ENCODE measurements at places on chromosomes 7 and 10.
A peak's percentile ranks its signal among the peaks of the same experiment; 100 is the strongest.

DNA sequence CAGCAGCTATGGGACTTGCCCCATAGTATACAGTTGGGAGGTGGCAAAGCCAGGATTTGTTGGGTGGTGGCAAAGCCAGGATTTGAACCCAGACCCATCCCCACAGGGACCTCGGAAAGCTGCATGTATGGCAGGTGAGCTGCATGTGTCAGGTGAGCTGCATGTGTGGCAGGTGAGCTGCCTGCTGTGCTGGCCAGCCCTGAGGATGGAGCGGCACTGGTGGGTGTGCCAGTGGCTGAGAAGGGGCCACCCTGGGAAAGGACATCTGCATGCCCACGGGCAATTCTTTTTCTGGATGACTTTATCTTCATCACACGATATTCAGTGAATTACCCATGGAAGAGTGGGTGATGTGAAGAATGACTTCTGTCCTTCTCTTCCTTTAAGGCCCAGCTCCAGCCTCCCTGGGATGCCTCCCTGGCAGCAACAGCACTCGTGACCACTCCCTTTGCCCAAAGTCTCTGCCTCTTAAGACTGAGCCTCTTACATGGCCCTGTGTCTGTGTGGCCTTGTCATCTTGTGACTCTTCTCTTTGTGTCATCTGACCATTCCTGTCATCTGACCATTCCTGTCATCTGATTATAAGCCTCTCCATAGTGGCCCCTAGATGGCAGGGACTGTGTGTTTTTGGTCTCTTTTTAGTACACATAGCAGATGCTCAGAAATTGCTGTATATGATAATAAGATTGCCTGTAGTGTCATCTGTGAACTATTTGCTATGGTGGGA lies 25.0 kb downstream of the CLEC2L start:
- DNase-seq: no peak

GRCh38 chr7:37046531-37047079 lies 322.3 kb upstream of the AOAH start:
- no peak for DNase-seq

GRCh38 chr7:46156086-46156485 lies 235.0 kb upstream of the IGFBP3 start:
- no peak for DNase-seq

DNA sequence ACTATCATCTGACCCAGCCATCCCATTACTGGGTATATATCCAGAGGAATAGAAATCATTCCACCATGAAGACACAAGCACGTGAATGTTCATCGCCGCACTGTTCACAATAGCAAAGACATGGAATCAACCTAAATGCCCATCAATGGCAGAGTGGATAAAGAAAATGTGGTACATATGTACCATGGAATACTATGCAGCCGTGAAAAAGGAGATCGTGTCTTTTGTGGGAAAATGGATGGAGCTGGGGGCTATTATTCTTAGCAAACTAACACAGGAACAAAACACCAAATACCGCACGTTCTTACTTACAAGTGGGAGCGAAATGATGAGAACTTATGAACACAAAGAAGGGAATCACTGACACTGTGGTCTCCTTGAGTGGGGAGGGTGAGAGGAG lies 9.8 kb upstream of the KNDC1 start:
- no peak for DNase-seq

- DNase-seq: no peak
These were observed 61.9 kb upstream of the MAGI2 start for GRCh38 chr7:79515358-79515757.

GRCh38 chr7:5406957-5407945 lies 16.4 kb downstream of the TNRC18 start:
- DNase-seq: no peak

- peak; percentile 13 for DNase-seq
These were observed 111.8 kb downstream of the OAT start for GRCh38 chr10:124306922-124307371.

GRCh38 chr10:124106241-124106879 lies 13.0 kb upstream of the CHST15 start:
- DNase-seq: peak; percentile 83

GRCh38 chr7:123070702-123071286 lies 75.3 kb upstream of the TAS2R16 start:
- no peak for DNase-seq

- DNase-seq: no peak
These were observed 336.2 kb downstream of the CDC14C start for GRCh38 chr7:49260538-49260937.

DNA sequence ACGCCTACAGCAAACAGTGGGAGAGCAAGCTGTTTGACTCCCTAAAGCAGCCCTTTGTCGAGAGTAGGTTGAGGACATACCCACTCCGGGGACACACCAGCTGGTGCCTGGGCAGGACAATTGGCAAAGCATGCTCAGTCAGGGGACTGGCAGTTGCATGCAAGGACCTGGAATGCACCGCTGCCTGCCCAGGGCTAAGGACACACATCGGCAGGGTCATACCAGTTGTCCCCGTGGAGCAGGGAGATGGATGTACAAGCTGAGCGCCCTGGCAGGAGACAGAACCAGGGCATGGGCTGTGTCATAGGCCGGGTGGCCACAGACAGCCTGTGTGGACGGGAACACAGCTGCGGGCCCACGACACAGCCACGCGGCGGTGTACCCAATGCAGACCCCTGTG lies 18.3 kb upstream of the ELN start:
- no peak for DNase-seq

- peak; percentile 69 for DNase-seq
These were observed 38.2 kb upstream of the SLC26A4 start for GRCh38 chr7:107622429-107622828.

- DNase-seq: no peak
These were observed 24.9 kb upstream of the ZC3HAV1L start for GRCh38 chr7:139060695-139061237.

DNA sequence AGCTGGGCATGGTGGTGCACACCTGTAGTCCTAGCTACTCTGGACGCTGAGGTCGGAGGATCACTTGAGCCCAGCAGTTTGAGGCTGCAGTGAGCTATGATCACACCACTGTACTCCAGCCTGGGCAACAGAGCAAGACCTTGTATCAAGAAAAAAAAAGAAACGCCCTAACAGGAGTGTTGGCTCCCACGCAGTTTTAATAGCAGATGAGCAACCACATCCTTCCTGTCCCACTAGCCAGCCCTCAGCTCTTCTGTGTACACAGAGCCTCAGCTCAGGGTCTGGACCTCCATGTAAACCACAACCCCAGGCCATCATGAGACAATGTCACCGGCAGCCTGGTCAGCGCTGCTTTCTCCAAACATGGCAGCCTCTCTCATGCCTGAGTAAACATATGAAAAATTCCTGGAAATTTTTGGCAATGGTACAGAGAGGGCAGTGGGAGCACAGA lies 108.2 kb downstream of the PIP4K2A start:
- peak; percentile 31 for DNase-seq

DNA sequence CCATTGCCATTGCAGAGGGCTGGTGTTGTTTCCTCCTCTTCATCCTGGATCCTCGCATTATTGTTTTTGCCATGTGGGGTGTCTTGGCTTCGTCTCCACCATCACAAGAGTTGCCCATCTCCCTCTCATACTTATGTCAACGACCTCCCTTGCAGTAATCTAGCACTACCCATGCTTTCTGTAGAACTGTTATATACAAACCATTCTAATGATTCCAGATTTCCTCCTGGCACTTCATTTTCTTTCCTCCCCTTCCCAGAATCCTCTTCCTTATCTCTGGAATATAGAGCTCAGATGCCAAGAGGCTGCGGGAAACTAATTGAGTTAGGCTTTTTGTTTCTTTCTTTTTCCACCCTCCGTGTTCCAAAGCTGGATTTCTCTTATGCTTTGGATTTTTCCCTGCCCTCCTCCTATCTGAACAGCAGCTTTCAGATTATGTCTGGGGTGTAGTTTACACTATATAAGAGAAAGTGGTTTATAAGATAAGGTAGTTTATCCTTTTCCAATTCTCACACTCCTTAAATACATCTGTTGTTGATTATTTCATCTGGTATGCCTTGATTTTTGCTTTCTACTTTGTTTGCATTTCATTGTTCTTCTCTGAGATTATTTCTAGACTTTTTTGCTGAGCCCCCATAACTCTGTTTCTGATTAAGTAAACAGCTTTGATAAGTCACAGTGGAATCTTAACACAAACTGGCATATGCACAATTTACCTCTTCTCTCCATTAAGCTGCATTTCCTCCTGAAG lies 264.1 kb downstream of the BICC1 start:
- DNase-seq: no peak

GRCh38 chr10:32982911-32983909 lies 25.2 kb upstream of the ITGB1 start:
- DNase-seq: peak; percentile 96

- peak; percentile 83 for DNase-seq
These were observed 2.8 kb upstream of the BCL7B start for GRCh38 chr7:73560109-73560835.

GRCh38 chr7:130927564-130927963 lies 193.6 kb upstream of the KLF14 start:
- no peak for DNase-seq

GRCh38 chr7:41788556-41788955 lies 85.7 kb upstream of the INHBA start:
- DNase-seq: no peak

DNA sequence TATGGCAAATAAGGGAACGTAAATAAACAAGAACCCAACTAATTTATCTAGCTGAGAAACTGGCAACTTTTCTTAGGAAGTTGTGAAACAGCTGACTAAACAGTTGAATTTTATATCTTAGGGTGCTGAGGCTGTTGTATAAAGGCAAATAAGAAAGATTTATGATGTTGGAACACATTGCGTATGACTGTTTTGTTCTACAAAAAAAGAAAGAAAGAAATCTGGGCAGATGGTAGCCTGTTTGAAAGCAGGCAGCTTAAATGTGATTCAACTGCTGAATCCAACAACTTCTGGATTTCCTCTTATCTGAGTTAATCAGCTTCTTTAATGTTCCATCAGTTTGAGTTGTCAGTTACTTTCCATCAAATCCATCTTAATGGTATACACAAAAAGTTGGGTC lies 214.5 kb downstream of the SNX13 start:
- no peak for DNase-seq

- no peak for DNase-seq
These were observed 544.3 kb upstream of the DPP6 start for GRCh38 chr7:153507885-153508284.

DNA sequence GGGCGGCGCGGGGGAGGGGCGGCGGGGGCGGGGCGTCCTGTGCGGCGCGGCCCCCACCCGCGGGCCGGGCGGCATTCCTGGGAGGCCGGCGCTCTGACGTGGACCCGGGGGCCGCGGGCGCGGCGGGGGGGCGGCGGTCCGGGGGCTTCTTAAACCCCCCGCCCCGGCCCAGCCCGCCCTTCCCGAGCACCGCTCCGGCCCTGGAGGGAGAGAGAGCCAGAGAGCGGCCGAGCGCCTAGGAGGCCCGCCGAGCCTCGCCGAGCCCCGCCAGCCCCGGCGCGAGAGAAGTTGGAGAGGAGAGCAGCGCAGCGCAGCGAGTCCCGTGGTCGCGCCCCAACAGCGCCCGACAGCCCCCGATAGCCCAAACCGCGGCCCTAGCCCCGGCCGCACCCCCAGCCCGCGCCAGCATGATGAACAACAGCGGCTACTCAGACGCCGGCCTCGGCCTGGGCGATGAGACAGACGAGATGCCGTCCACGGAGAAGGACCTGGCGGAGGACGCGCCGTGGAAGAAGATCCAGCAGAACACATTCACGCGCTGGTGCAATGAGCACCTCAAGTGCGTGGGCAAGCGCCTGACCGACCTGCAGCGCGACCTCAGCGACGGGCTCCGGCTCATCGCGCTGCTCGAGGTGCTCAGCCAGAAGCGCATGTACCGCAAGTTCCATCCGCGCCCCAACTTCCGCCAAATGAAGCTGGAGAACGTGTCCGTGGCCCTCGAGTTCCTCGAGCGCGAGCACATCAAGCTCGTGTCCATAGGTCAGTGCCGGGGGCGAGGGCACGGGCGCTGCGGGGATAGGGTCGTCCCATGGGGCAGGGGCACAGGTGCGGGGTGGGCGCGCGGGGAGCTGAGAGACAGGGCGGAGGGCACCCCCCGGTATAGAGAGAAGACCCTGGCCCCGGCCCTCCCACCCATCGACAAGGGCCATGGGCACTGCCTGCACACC lies at the start of gene FLNC:
Gene FLNC, plus strand, starts transcription at position 176 of the 947 bp plus-strand sequence. Its CDS starts 232 bp downstream, at position 408.
- peak; percentile 50 for DNase-seq

DNA sequence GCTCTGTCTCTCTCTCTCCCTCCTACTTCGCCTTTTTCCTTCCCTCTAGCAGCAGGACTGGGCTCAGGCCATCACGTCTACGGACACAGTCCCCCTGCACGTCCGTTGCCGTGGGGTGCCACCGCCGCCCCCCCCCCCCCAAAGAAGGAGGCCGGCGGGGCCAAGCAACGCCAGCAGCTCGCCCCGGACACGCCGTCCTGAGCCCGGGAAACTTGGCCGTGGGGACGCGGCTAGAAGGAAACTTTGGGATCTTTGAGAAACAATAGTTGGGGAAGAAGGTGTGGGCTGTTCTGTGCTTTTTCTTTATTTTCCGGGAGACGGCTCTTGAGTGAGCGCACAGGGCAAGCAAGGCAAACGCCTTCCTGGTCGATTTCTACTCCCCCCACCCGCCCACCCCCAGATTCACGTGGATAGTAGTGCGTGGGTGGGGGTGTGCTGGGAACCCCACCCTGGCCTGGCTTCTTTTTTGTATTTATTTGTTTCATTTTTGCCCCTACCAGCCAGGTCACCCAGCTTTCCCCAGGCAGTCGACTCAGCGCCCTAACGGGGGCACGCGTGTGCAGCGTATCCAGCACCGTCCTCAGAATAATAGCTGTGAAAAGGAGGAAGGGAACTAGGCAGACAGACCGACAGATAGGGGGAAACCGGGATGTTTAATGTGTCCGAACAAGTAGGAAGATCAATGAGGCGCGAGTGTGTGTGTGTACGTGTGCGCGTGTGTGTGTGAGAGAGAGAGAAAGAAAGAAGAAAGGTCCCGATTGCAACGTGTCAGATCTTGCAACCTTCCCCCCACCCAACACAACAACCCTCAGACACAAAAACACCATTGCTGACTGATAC lies 1.4 kb downstream of the MXI1 start:
- DNase-seq: no peak

DNA sequence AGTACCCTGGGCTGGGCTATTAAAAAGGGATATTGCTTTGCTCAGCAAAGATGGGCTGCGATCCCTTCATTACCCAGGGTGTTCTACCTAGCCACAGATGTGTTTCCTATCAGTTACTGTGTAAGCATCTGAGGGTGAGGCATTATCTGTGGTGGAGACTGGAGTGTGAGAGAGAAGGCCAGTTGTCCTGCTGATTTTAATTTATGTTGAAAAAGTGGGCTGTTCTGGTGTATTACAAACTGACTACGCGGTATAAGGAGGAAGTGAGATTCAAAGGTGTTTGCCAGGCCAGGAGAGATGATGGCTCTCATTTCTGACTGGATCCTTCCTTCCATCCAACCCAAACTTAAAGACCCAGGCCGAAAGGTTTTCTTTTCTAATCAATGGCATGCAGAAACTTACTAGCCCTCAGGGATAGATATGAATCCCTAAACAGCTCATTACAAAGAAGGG lies 7.6 kb downstream of the TCF7L2 start:
- DNase-seq: peak; percentile 48

GRCh38 chr7:99128076-99128950 lies 15.6 kb downstream of the SMURF1 start:
- no peak for DNase-seq

DNA sequence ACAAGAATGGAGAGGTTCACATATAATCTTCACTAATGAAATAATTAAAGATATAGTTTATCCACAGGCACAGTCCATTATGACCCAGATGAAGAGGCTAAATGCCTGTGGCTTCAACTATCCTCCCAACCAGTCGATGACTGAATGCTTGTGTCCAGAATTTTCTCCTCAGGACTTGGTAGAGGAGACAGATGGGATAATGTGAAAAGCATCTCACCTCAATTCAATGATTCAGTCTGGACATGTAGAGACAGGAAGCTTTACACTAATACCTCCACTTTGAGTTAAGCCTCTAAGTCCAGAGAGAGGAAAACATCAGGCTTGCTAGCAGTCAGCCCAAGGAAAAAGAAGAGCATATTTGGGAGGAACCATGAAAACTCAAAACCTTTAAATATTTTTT lies 59.1 kb upstream of the COL1A2 start:
- peak; percentile 59 for DNase-seq
